Stimulated activated naive CD4-positive, alpha-beta T cell treated with Interleukin-2 at 50 U/mL for 16 hours (primary cell): ENCODE measurements at places on chromosomes 13 and 19.

DNA sequence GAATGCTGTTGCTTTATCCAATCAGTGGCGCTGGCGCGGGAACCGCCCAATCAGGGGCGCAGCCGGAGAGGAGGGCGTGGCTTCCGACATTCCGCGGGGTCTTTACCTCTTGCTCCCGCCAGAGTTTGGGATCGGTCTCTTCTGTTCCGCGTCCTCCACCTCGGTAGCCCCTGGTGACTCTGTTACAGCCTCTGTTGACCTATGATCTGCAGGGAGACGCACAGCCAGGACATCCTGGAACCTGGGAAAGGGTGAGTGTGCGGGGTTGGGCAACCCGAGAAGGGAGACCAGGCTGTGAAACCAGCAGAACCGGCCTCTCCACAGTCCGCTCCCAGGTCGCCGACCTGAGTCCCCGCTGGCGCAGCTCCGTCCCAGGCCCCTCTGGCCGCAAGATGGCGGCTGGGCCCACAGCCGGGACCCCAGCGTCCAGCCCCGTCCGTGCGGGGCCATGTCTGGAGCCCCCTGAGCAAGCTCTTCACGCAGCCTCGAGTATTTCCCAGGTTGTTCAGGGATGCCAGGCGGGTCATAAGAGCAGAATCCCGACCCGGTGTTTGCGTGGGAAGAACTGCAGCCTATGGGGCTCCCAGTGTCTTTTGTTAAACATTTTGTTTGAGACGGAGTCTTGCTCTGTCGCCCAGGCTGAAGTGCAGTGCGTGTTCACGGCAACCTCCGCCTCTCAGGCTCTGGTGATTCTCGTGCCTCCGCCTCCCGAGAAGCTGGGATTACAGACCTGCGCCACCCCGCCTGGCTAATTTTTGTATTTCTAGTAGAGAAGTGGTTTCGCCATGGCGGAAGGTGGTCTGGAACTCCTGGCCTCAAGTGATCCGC lies 4.4 kb upstream of the ZNF681 start:
- peak; percentile 80 for DNase-seq

DNA sequence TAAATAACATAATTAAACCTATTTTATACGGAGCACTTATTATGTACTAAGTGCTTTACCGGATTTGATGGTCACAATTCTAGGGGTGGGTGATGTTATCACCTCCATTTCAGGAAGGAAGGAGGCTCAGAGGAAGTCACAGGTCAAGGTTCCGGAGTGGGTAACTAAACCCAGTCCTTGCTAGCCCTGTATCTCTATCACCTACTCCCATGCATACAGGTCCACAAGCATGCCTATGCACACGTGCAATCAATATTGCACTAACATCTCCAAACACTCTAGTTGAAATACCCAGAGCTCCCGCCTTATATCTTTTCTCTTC lies 17.8 kb upstream of the FOSB start:
- no peak for DNase-seq

DNA sequence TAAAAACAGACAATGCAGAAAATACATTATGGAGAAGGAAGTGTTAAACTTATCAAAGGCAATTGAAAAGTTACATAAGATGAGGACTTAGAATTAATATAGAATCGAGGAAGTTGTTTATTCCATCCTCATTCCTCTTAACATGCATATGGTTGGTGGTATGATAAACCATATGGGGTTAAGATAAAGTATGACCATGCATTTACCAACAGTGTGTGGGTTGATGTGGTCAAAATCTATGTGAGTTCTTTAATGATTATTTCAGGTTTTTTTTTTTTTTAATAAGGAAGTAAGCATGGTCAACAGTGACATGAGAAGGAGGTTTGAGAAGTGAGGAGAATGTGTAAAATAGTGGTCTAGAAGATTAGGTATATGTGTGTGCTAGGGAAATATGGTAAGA lies 94.5 kb downstream of the TDRD3 start:
- no peak for DNase-seq

- no peak for DNase-seq
Observed at GRCh38 chr13:97264663-97265062, 42.5 kb downstream of the MBNL2 start.

GRCh38 chr13:51635137-51635878 lies 51.0 kb downstream of the WDFY2 start:
- no peak for DNase-seq

GRCh38 chr19:7857727-7858108 lies 16.5 kb downstream of the PRR36 start:
- no peak for DNase-seq
